ENCODE measurements at places on chromosomes 6 and 20.

GRCh38 chr6:128569732-128570679 lies 49.6 kb upstream of the PTPRK start:
- no peak for DNase-seq

DNA sequence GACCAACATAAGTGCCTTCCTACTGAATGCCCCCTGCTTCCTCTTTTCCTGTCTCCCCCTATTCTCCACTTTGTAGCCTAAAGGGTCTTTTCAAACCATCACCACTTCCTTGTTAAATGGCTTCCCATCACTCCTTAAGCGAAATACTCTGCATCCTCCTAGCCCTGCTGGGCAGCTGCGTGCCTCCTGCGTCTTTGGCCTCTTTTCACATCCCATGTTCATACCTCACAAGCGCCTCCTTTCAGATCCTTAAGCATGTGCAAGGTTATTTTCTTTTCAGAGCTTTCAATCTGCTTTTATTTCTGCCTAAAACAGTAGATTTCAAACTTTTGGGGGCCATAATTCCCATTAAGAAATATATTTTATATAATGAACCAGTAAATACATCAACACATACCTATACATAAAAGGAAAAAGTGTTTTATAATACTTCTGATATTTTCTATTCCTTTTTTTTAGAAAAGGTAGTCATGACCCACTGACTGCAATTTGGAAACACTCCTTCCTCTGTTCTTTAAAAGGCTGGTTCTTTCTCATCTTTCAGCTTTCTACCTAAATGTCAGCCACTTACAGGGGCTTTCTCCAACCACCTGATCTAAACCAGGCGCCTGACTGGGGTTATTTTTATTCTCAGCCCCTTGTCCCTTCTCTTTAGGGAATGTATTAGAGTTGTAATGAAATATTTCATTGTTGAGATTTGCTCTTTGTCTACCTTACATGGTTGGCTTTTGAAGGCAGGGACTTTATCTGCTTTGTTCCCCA lies 84.1 kb downstream of the PRDM1 start:
- no peak for DNase-seq

DNA sequence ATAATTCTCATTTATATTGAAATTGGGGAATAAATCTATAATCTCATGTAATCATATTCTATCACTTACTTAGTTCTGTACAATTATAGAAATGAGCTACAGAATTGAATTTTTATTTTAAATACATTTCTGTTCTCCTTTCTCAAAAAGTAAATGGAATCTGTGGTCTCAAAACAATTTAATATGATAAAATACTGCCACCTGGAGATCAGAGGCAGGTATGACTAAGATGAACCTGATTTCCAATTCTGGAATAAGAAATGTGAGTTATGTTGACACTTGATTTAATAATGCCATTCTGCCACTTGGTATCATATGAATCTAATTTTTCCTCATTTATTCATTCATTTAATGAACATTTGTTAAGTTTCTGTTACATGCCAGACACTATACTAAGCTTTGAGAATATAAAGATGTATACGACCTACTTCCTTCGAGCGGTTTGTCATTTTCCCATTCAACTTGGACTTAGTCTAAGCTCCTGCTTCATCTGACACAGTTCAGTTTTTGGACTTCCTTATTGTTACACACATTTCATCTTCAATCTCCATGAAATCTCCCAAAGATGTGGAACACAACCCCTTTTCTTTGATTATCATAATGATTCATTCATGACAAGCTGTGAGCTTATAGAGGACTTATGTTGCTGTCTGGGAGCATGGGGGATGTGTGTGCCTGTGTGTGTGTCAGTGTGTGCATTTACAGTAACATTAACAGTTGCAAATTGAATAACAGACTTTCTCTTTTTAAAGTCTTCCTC lies 7.5 kb upstream of the CCDC28A start:
- no peak for DNase-seq

- no peak for DNase-seq
Measured at GRCh38 chr6:108559884-108560462, 744 bp upstream of the FOXO3 start.

GRCh38 chr6:140663094-140663493 lies 1288.6 kb upstream of the CITED2 start:
- DNase-seq = no peak
